ENCODE measurements at places on chromosomes 16 and 17.

- peak; percentile 75 for DNase-seq
These were observed 10.1 kb downstream of the P3H4 start for GRCh38 chr17:41801374-41802271.

DNA sequence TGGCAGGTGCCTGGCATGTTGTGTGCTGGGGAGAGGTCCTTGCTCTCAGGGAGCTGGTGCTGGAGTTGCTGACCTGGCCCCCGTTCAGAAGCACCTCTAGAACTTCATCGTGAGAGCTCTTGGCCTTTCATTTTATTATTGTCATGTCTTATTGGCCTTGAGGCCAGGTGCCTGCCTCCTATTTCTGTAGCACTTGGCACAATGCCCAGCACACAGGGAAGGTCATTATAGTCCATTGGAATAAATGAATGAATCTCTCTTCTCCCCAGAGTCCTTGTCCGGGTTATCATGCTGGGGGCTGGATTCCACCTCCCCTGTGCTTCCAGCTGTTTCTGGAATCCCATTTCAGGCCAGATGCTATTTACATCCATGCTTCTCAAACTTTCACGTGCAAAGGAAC lies 169.2 kb downstream of the HAPSTR1 start:
- no peak for DNase-seq

GRCh38 chr16:67190041-67190440 lies at the start of gene EXOC3L1:
Gene EXOC3L1 (minus strand): TSS chr16:67190136. CDS start chr16:67189676, 460 bp downstream.
- no peak for DNase-seq

DNA sequence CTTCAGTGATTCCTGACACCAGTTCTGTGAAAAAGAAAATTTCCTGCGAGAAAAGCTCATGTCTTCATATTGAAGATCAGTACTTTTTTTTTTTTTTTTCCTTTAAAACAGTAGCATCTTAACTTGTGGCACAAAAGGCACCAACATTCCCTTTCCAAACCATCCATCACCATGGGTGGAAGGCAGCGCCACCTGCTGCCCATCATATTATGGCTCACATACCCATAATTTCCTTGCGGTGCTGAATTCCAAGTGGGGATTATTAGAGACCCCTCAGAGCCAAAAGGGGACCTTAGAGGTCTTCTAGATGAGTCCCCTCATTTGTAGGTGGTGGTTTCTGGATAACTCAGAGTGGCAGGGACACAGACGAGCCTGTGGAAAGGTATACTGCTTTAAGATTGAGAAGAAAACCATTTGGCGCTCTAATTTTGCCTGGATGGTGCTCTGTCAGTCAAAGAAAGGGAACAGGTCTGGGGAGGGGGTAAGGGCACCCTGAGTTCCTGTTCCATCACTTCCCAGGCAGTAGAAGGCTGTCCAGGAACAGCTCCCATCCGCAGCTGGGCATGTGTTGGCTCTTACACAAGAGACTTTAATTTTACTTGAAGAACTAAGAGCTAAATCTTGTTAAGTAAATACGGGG lies 7.9 kb upstream of the SOST start:
- DNase-seq = peak; percentile 58

DNA sequence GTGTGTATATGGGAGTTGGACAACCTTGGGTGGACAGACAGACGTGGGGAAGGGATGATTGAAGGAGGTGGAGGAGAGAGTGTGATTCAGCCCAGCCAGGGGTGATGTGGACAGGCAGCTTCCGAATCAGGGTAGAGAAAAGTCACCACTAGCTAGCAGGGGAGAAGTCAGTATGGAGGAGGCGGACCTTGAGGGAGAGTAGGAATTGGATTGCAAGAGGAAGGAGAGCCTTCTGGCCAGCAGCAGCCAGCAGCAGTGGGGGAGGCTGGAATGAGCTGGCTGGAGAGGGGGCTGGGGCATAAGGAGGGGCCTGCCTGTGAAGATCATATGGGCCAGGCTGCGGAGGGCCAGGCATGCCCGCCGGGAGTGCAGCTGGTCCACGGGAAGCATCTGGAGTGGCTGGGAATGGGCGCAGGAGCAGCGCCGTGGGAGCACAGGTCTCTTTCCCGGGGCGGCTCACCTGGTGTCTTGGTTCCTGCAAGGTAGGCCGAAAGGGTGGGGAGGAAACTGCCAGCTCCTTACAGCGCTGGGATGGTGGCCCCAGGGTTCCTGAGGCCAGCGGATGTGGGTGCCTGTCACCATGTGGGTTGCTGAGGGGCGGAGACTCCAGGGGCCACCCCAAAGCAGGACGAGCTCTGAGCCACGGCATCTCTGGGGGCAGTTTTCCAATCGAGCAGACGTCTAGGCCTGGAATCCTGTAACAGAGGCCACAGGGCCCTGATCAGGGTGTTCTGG lies 235.3 kb downstream of the SEC14L1 start:
- DNase-seq = peak; percentile 55

GRCh38 chr16:23999663-24000062 lies 163.9 kb downstream of the PRKCB start:
- no peak for DNase-seq

DNA sequence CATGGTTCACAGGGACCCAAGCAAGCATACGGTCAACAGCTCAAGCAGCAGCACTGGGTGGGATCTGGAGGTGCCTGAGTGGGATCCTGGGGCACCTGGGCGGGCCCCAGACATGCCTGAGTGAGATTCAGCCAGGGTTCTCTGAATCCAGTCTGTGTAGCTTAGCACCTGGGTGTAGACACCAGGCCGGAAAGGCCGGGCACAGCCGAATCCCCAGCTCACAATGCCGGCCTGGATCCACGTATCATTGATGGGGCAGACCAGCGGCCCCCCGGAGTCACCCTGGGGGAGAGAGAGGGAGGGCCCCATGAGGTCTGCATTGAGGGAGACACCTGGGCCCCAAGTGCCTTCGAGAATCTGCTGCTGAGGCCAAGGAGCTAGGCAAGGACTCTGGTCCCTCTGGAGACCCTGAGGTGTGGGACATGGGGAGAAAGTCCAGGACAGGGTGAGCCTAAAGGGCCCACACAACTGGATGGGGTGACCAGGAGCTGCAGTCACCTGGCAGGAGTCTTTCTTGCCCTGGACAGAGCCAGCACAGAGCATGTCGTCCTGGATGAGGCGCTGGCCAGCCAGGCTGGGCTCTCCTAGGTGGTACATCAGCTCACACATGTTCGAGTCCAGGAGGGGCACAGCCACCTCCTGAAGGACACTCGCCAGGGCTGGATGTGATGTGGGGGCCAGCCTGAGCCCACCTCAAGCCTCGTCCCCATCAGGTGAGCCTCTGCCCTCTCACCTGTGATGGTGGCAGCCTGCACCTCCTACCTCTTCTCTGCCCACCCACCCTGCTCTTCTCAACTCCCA lies 9.7 kb downstream of the ZG16B start:
- DNase-seq = no peak

GRCh38 chr17:34781571-34782108 lies 179.6 kb downstream of the CCT6B start:
- no peak for DNase-seq

GRCh38 chr16:1580956-1581355 lies 30.9 kb downstream of the IFT140 start:
- no peak for DNase-seq

GRCh38 chr17:5763595-5764306 lies 179.4 kb upstream of the NLRP1 start:
- DNase-seq = no peak

- DNase-seq = no peak
These were observed 23.5 kb downstream of the SPECC1 start for GRCh38 chr17:20032636-20033035.

- peak; percentile 26 for DNase-seq
These were observed at the start of gene DLX3 for GRCh38 chr17:49995055-49995738. Gene DLX3 (minus strand): TSS chr17:49995224. CDS start chr17:49994998, 226 bp downstream.

GRCh38 chr17:29383686-29384085 lies 6.5 kb upstream of the TAOK1 start:
- DNase-seq = no peak

DNA sequence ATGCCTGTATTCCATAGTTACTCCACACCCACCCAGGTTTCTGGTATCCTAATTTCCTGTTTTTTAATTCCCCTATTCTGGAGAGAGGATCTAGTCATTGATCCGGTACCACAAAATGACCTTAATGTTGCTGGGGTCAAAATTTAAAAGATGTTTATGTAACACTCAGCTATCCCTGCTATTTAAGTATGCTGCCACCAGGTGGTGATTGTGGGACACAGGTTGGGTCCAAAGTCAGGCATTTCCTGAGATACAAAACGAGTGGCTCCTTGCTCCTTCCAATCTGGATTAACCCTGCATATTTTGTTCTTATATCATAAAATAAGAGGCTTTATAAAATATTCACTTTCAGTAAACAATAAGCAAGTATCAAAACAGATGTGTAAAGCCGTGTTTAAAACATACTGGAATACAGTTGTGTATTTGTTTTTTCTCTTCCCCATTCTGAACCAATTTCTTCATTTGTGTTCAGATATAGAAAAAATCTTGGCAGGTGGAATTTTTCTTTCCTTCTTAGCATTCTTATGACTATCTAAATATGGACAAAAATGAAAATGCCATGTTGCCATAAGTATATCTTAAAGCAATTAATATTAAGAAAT lies 16.3 kb downstream of the HS3ST4 start:
- no peak for DNase-seq

- peak; percentile 38 for DNase-seq
These were observed at the start of gene NGFR for GRCh38 chr17:49494986-49495841. Gene NGFR (plus strand): TSS chr17:49495293. CDS start chr17:49495418, 125 bp downstream.

DNA sequence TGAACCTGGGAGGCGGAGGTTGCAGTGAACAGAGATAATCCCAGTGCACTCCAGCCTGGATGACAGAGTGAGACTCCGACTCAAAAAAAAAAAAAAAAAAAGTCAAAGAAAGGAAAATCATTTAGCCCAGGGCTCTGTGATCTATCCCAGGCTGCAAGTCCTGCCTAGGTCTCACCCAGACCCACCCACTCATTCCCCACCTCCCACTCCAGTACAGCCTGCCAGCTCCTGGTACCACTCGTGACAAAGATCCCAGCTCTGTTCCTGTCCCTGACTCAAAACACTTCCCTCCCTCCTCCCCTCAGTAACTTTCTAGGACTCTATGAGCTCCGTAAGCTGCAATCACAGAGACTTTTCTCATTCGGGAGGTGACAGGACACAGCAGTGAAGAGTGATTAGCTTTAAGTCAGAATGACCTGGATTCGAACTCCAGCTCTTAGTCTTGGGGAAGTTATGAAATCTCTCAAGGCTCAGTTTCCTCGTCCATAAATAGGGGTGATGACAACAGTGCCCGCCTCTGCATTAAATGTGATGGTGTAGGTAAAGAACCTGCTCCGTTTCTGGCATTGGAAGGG lies 28.0 kb upstream of the MRPS23 start:
- no peak for DNase-seq

- DNase-seq = no peak
These were observed 479.3 kb downstream of the KCNJ18 start for GRCh38 chr17:22171631-22172030.

- no peak for DNase-seq
These were observed 10.9 kb upstream of the GGA2 start for GRCh38 chr16:23521037-23521743.

GRCh38 chr17:75854881-75855309 lies 240 bp downstream of the WBP2 start:
- DNase-seq = no peak

DNA sequence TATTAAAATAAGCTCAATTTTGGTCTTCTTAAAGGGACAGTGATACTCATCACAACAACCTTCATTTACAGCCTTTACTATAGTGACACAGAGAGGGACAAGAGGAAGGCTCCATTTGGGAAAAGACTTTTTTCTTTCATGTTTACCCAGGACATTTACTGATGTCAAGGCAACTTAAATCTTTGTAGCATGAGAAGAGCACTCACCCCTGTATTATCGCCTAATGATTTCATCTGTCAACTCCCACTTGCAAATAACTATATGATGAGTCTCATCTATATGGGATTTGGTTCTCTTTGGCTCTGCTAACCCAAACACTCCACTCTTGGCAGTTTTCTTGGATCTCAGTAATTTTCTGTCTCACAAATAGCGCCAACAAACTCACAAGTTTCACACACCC lies 24.1 kb downstream of the BLMH start:
- no peak for DNase-seq

DNA sequence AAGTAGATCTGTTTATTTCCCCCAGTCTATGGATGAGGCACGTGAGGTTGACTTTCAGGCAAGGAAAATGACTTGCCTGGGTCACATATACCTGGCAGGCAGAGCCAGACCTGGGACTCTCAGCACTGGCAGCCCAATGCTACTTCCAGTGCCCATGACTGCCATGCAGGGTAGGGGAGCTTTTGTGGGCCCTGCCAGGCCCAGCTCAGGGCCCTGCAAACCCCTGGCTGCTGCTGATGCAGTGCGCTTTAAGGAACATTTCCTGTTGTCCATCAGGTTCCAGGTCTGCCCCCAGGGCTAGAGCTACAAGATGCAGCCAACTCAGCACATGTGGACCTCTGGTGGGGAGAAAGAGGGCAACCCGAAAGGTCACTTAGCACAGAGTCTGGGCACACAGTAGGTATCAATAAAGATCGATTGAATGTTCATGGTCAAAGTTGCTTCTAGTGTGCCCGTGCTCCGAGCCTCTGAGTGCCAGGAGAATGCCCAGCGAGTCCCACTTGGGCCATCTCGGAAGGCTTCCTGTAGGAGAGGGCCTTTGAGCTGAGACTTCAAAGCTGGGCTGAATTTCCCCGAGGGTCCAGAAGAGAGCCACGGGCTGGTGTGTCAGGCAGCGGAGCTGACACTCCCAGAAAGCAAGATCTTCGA lies 513 bp upstream of the TBX21 start:
- no peak for DNase-seq

DNA sequence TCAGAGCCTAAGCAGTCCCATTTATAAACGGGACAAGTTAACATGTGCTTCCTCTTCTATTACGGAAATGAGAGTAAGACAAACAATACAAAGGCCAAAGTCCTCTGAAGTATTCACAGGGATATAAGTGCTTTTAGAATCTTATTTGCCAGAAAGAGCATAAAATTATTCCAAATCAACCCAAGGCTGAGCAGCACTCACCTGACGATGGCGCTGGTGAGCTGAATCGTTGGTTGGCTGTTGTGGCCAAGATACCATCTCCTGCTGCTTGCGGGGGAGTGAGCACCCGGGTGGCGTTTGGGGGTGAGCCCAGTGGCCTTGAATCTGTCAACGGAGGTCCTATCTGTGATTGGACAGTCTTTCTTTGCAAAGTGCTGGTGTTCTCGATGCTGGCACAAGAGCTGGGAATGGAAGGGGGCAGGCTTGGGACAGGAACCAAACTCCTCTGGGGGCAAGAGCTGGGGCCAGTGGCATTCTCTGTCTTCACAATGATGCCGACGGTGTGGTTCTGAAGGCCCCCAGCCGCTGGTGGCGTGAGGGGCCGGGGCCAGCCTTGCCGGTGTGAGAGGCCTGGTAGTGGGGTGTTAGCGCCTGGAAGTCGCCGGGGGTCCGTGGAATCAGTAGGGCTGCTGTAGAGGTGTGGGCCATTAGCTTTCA lies 9.5 kb upstream of the DHRS13 start:
- DNase-seq = peak; percentile 34

Data from activated CD4-positive, alpha-beta T cell treated with anti-CD3 and anti-CD28 coated beads, Interleukin-2, amount 50 U/mL, for 1 hour (primary cell).